ENCODE measurements at places on chromosomes 3 and 15. TPM values are rescaled to one million over a fixed set of nuclear protein-coding genes. Genes with fewer than 3 reads are reported as not detected.

DNA sequence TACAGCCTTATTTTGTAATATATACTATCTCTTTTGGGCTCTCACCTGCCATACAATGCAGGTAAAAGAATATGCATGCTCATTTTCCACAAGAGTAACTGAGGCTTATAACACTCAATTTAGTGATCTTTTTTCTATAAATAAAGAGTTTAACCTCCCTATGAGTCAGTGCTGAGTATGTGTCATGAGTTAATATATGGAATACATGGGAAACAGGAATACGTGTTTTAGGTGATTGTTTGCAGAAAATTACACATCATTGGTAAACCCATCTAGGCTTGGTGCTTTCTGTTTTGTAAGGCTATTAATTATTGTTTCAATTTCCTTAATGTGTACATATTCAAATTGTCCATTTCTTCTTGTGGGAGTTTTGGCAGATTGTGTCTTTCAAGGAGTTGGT is 411.3 kb downstream of the GRM7 start:
- no peaks in the 10 kb centered on the region for H3K27me3 ChIP-seq
- no peaks in the 10 kb centered on the region for H3K36me3 ChIP-seq
- DNase-seq, result no peak
- H3K27ac ChIP-seq, result no peak overlapping the region

BCL2A1 gene
- 47.1 TPM for total RNA-seq

- H3K4me3 ChIP-seq, result no peak overlapping the region
- no peaks in the 10 kb centered on the region for H3K27me3 ChIP-seq
- DNase-seq, result no peak
- peaks cover 21% of the 10 kb centered on the region for H3K36me3 ChIP-seq
- H3K4me1 ChIP-seq, result no peaks in the 10 kb centered on the region
Measured at GRCh38 chr15:42352401-42352800, 6.9 kb upstream of the CAPN3 start.

ZIC1 gene
- total RNA-seq, result not detected

CADM2 gene
- not detected for total RNA-seq

POLQ gene
- 23.6 TPM for total RNA-seq
